ENCODE measurements at places on chromosomes 6 and 20.

GRCh38 chr6:98116455-98116854 is 717.9 kb upstream of the POU3F2 start:
- DNase-seq = no peak

DNA sequence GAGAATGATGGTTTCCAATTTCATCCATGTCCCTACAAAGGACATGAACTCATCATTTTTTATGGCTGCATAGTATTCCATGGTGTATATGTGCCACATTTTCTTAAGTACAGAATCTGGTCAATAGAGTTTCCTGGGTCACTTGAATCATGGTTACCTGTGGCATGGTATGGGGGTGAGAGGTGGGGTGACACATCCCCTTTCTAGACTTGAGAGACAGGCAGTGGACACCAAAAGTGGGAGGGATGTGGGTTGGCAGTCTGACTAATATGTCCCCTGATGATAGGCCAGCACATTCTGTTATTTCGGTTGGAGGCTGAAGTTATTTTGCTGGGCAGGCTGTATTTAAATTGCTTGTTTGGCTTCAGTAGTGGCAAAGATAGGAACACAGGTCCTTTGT is 78.1 kb downstream of the UST start:
- DNase-seq = no peak

DNA sequence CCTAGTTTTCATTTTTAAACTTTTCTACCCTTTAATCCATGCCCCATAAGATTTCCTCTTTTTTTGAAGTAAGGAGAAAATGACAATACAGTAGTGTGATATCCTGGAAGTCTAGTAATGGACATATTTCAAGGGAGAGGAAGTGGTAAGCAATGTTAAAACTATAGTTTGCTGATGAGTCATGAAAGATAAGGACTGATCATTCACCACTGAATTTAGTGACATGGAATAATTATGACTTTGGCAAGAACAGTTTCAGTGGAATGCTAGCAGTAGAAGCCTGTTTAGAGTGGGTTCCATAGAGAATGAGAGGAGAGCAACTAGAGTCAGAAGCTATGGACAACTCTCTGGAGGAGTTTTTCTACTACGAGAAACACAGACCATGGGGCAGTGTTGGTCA is 24.9 kb upstream of the SLC2A12 start:
- no peak for DNase-seq

DNA sequence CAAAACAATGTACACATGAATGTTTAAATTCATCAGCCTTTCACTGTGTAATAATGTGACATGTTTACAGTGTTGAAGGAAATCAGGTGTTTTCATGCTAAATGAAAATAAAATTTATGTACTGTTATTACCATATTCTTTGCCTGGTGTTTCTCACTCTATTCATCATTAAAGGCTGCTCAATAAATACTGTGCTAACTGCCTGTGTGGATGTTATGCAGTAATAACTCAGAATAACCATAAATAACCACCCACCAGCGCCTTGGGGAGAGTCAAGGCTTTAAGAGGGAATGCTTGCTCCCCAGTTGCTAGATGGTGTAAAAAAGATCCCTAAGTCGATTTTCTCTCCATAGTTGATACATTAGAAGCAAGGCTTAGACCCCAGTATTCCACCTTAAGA is 299.9 kb downstream of the EYA4 start:
- DNase-seq = no peak

GRCh38 chr6:165676435-165677068 is 13.5 kb upstream of the PDE10A start:
- no peak for DNase-seq

- DNase-seq = no peak
Measured at GRCh38 chr6:35484921-35485392, 11.9 kb downstream of the TEAD3 start.

DNA sequence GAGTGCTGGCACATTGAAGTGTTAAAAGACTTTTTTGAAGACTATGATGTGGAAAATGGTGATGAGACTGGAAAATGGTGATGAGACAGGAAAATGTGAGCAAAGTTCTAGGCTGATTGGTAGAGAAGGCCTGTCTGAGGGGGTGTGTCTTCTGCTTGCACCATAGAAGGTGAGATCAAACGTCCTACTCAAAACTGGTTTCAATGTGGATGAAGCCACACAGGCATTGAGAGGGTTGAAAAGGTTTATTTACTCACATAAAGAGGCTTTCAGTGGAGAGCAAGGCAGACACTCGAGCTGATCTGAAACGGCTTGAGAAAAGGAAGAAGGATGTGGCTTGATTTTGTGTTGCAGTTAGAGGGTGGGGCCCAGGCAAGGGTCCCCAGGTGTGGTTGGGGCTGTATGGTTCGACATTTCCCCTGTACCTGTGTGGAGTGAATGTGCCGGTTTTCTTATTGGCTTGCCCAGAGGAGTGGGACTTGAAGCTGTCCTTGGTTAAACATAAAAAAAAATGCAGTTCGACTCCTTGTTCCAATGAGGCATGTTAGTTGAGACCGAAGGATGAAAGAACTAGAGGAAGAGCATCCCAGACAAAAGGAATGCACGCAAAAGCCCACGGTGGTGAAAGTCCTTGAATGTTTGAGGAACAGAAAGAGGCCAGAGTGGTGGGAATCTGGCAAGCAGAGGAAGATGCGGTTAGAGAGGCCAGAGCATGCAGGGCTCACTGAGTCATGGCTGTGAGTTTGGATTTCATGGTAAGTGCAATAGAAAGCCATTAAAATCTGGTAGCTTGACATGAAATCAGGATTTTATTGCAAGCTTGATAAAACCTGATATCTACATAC is 172.3 kb downstream of the EPM2A start:
- DNase-seq = no peak

DNA sequence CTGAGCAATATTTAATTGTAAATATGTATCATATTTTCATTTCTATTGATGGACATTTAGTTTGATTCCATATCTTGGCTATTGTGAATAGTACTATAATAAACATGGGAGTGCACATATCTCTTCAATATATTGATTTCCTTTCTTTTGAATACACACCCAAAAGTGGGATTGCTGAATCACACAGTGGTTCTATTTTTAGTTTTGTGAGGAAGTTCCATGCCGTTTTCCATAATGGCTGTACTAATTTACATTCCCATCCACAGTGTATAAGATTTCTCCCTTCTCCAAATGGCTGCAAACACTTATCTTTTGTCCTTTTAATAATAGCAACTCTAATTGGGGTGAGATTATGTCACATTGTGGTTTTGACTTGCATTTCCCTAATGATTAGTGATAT is 86.7 kb upstream of the RAB32 start:
- no peak for DNase-seq

- DNase-seq = no peak
Measured at GRCh38 chr6:63764318-63764916, 128.8 kb downstream of the PHF3 start.

DNA sequence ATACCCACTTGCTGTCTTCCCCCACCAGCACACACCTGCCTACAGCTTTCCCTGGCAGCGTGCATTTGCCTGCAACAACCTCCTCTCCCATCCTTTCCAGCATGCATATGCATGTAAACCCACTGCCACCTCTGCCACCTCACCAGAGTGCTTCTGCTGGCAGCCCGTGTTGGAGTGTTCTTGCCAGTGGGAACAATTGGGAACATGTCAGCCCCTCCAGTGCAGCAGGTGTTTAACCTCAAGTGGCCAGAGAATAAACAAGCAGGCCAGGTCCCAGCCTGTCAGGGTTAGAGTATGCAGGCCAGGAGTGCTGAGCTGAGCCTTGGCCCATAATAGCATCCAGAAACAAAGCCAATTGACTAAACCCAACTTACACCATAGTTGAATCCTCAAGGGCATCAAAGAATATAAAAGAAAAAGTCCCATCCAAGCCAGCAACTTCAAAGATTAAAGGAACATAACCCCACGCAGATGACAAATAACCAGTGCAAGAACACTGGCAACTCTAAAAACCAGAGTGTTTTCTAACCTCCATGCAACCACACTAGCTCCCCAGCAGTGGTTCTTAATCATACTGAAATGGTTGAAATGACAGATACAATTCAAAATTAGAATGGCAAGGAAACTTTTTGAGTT is 1212.1 kb upstream of the CITED2 start:
- DNase-seq = no peak

DNA sequence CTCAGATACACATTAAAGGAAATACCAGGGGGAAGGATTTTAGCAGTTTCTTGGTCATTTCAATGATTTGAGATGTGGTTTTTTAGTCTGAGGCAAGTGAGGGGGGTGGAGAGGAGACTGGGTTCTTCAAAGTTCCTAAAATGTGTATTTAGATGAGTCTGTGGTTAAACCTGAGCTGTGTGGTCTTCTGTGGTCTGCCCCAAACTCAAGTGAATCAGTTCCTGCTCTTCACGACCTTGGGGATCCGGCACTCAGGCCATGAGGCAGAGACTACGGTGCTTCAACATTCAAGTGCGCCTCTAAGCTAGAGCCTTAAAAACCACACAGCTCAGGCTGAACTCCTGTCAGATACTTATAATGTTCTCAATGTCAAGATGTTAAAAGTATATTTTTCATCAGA is 406.7 kb downstream of the LMBRD1 start:
- no peak for DNase-seq

Data from T1000 (cell line).